ENCODE measurements at places on chromosomes 12 and 14. TPM values are rescaled to one million over a fixed set of nuclear protein-coding genes. Genes with fewer than 3 reads are reported as not detected.

- H3K4me3 ChIP-seq = no peak overlapping the region
- no peaks in the 10 kb centered on the region for H3K27me3 ChIP-seq
- H3K27ac ChIP-seq = no peak overlapping the region
- no peaks in the 10 kb centered on the region for H3K36me3 ChIP-seq
- no peaks in the 10 kb centered on the region for H3K4me1 ChIP-seq
Measured at GRCh38 chr14:37673439-37673838, 78.0 kb downstream of the TTC6 start.

DNA sequence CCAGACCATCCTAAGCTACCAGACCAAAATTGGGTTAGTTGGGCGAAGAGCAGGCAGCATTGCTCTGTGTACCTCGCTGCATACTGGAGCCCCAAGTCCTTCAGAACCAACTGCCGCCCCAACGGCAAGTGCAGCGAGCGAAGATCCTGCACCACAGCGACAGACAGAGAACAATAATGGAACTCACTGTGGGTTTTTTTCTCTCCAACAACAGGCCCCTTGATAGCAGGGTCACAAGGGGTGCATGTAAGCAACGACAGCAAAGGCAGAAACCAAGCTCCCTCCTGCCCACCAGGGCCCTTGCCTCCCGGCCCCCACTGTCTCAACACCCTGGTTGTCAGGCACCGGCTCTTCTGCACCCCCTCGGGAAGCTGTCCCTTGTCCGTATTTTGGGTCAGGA is 39.0 kb downstream of the RNF34 start:
- H3K4me1 ChIP-seq = no peaks in the 10 kb centered on the region
- no peaks in the 10 kb centered on the region for H3K27me3 ChIP-seq
- peaks cover 2% of the 10 kb centered on the region for H3K36me3 ChIP-seq
- DNase-seq = no peak
- H3K27ac ChIP-seq = no peak overlapping the region

DNA sequence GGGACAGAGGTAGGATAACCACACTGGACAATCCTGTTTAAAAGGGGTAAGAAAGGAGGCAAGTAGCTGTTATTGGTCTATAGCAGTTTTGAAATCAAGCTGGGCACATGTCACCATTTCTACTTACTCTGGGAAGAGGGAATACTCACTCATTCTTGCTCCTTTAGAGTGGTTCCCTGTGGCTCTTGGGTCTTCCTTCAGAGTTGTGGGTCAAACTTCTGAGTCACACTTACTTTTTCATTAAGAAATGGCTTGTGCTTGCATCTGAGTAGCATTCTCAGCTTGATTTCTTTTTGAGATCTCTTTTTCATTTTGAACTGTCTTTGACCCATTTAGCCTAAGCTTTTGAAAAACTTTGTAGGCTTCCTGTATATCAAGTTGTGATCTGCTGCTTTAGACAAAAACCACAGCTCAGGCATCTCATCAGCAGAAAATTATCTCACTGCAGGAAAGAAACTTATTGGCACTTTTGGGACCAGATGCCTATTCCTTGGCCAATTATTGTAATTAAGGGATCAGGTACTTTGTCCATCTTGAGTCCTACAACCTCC is 122.2 kb downstream of the AEBP2 start:
- H3K4me3 ChIP-seq = no peak overlapping the region
- DNase-seq = no peak
- H3K27me3 ChIP-seq = no peaks in the 10 kb centered on the region
- H3K36me3 ChIP-seq = no peaks in the 10 kb centered on the region

GRCh38 chr14:37278636-37279538 is 81.2 kb downstream of the MIPOL1 start:
- H3K4me1 ChIP-seq = no peaks in the 10 kb centered on the region
- H3K27me3 ChIP-seq = no peaks in the 10 kb centered on the region
- H3K27ac ChIP-seq = no peak overlapping the region
- no peak overlapping the region for H3K4me3 ChIP-seq
- no peaks in the 10 kb centered on the region for H3K36me3 ChIP-seq

DNA sequence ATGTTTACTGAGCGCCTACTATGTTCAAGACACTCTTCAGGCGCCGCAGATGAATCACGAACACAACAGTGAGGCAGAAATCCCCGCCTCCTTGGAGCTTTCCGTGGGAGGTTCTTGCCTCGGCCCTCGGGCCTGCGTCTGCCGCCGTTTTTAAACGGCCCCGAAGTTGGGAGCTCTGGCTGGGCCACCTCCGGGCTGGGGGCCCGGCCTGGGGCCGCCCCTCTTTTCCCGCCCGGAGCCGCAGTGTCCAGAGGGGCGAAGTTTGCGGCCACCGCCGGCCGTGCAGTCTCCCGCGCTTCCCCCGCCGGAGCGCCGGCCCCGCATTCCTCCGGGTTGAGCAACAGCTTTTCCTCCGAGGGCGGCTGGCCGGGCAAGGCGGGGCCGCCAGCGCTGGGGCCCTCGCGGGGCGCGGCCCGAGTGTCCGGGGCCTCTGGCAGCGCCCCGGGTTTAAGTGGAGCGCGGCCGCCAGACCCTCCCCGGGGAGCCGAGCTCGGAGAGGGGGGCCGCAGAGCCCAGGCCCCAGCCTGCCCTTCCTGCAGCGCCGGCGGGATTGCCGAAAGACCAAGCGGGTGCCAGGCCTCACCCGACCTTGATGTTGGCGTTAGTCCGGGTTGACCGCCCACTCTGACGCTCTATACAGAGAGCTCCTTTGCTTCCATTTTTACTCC is 18.7 kb upstream of the CTDSP2 start:
- peak overlapping the region; percentile 70 for H3K4me3 ChIP-seq
- no peaks in the 10 kb centered on the region for H3K36me3 ChIP-seq
- H3K27ac ChIP-seq = peak overlapping the region; percentile 86
- peaks cover 9% of the 10 kb centered on the region for H3K4me1 ChIP-seq
- no peaks in the 10 kb centered on the region for H3K27me3 ChIP-seq

GRCh38 chr14:21313512-21313911 is 33.6 kb downstream of the RPGRIP1 start:
- no peaks in the 10 kb centered on the region for H3K36me3 ChIP-seq
- no peaks in the 10 kb centered on the region for H3K4me1 ChIP-seq
- no peak overlapping the region for H3K27ac ChIP-seq
- no peak overlapping the region for H3K4me3 ChIP-seq
- H3K27me3 ChIP-seq = no peaks in the 10 kb centered on the region
- no peak for DNase-seq

GRCh38 chr14:77053046-77053841 is 24.7 kb upstream of the IRF2BPL start:
- DNase-seq = peak; percentile 91
- no peak overlapping the region for H3K4me3 ChIP-seq
- no peaks in the 10 kb centered on the region for H3K36me3 ChIP-seq
- H3K4me1 ChIP-seq = no peaks in the 10 kb centered on the region
- H3K27ac ChIP-seq = no peak overlapping the region

- H3K36me3 ChIP-seq = no peaks in the 10 kb centered on the region
- no peak overlapping the region for H3K4me3 ChIP-seq
- no peaks in the 10 kb centered on the region for H3K27me3 ChIP-seq
- no peak overlapping the region for H3K27ac ChIP-seq
- no peaks in the 10 kb centered on the region for H3K4me1 ChIP-seq
- no peak for DNase-seq
Measured at GRCh38 chr12:128018067-128018466, 248.9 kb upstream of the TMEM132C start.

DNA sequence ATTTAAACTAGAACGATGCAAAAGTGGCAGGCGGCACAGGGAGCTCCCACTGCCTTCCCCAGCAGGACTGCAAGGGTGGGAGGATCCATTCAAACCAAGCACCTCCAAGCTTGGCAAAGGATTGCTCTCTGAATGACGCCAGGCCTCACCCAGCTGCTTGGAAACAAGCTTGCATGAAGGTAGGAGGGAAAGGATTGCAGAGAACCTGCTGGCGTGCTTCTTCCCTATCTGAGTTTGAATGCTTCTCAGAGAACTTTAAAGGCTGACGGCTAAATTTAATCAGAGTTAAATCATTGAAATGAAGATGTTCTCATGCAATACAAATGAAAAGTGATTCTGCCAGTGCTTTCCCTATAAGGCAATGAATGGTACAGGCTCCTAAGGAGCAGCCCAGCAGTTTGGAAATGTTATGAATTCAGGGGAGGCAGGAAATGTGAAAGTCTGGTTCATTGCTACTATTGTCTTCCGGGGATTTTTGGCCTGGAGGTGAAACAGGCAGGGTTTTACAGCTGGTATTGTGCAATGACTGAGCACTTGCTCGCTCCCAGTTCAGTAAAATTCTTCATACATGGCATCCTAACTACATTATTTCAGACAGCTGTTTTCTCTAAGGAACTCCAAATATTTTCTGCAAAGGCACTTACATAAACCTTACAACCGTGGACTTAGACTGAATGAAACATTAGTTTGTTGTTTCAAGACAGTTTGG is 31.9 kb upstream of the DUSP6 start:
- DNase-seq = peak; percentile 44
- H3K27ac ChIP-seq = peak overlapping the region; percentile 8
- no peak overlapping the region for H3K4me3 ChIP-seq
- H3K27me3 ChIP-seq = no peaks in the 10 kb centered on the region

- peaks cover 8% of the 10 kb centered on the region for H3K4me1 ChIP-seq
- no peaks in the 10 kb centered on the region for H3K27me3 ChIP-seq
- H3K36me3 ChIP-seq = no peaks in the 10 kb centered on the region
- H3K4me3 ChIP-seq = no peak overlapping the region
- no peak for DNase-seq
- H3K27ac ChIP-seq = no peak overlapping the region
Measured at GRCh38 chr12:68908076-68908475, 24.9 kb downstream of the CPM start.

DNA sequence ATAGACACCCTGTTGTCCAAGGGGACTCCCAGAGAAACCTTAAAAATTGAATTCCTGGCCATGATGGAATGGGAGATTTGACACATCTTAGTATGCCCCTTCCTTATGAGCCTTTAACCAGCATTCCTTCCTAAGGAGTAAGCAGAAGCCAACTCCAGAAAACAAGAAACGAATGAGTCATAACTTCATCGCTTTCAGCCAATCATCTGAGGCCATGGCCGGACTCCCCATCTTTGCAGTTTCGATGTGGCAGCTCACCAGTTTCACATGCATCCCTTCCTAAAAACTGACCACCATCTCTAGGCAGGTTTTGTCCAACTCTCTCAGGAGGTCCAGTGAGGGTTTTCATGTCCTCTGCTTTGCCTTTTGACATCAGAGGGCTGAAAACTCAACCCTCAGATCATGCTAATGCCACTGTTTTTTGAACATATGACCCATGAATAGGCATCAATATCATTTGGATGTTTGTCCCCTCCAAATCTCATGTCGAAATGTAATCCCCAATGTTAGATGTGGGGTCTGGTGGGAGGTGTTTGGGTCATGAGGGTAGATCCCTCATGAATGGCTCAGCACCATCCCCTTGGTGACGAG is 19.9 kb downstream of the DAAM1 start:
- H3K36me3 ChIP-seq = no peaks in the 10 kb centered on the region
- H3K4me1 ChIP-seq = peaks cover 2% of the 10 kb centered on the region
- no peak overlapping the region for H3K27ac ChIP-seq
- DNase-seq = no peak
- no peak overlapping the region for H3K4me3 ChIP-seq

GRCh38 chr14:63737582-63738006 is 9.7 kb upstream of the SGPP1 start:
- H3K36me3 ChIP-seq = no peaks in the 10 kb centered on the region
- H3K27ac ChIP-seq = no peak overlapping the region
- no peak for DNase-seq
- H3K4me3 ChIP-seq = no peak overlapping the region
- H3K4me1 ChIP-seq = no peaks in the 10 kb centered on the region

DNA sequence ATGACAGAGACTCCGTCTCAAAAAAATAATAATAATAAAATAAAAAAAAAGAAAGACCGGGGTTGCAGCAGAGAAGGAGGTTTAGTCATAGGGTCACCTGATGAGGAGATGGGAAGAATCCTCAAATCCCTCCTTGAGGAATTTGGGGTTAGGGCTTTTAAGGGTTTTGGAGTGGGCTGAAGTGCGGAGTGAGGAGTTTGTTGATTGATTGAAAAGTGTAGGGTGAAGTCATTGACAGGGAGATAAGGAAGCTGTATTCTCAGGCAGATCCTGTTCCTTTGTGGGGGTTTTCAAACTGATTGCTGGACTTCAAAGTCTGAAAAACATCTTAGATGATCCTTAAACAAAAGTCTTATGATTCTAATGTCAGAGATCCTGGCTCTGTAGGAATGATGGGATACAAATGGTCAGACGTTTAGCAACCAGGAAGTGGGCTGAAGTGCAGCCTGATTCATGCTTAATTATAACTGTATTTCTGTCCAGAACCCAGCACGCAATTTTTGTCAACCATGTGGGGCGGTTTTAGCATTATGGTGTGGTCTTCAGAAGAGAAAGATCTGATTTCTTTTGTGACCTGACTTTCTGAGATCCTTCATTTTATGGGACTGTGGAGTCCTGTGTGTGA is 16.0 kb downstream of the FNTB start:
- H3K27me3 ChIP-seq = no peaks in the 10 kb centered on the region
- no peak overlapping the region for H3K27ac ChIP-seq
- no peak for DNase-seq
- H3K36me3 ChIP-seq = no peaks in the 10 kb centered on the region

DNA sequence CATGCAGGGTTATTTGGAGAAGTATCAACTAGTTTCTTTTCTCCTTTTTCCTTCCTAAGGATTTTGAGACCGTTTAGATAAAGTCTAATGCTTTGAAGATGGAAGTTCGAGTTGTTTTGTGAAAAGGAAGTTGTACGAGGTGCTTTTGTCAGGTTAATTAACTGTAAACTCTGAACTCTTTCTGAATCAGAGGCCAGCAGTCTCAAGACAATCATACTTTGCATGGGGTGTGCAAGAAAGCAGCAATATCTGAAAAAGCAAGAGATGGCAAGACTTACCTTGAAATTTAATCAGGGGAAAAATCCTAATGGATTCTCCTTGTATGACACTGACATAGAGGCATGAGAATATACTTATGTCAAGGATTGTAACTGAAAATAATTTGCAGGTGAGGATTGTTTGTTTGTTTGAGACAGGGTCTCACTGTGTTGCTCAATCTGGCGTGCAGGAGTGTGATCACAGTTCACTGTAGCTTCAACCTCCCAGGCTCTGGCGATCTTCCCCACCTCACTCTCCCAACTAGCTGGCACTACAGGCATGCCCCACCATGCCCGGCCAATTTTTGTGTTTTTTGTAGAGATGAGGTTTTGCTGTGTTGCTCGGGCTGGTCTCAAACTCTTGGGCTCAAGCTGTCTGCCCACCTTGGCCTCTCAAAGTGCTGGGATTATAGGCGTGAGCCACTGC is 170.2 kb upstream of the HMGA2 start:
- no peaks in the 10 kb centered on the region for H3K36me3 ChIP-seq
- H3K4me1 ChIP-seq = no peaks in the 10 kb centered on the region
- H3K4me3 ChIP-seq = no peak overlapping the region
- no peak overlapping the region for H3K27ac ChIP-seq
- no peaks in the 10 kb centered on the region for H3K27me3 ChIP-seq

The TSPAN8 gene
- total RNA-seq = 77.3 TPM

The CCDC196 gene
- total RNA-seq = not detected

The TAS2R8 gene
- not detected for total RNA-seq

The BEST3 gene
- 0.57 TPM for total RNA-seq

The NTN4 gene
- total RNA-seq = 83.2 TPM

The SLCO1B1 gene
- not detected for total RNA-seq

The AJUBA gene
- total RNA-seq = 28.5 TPM

Measured in kidney (tissue), 22 donors.